Kasumi-1 (cell line): ENCODE measurements at places on chromosomes 5 and 9.
A peak's percentile ranks its signal among the peaks of the same experiment; 100 is the strongest.

GRCh38 chr9:72596451-72597180, 75.2 kb downstream of the TMC1 start:
- DNase-seq = no peak

DNA sequence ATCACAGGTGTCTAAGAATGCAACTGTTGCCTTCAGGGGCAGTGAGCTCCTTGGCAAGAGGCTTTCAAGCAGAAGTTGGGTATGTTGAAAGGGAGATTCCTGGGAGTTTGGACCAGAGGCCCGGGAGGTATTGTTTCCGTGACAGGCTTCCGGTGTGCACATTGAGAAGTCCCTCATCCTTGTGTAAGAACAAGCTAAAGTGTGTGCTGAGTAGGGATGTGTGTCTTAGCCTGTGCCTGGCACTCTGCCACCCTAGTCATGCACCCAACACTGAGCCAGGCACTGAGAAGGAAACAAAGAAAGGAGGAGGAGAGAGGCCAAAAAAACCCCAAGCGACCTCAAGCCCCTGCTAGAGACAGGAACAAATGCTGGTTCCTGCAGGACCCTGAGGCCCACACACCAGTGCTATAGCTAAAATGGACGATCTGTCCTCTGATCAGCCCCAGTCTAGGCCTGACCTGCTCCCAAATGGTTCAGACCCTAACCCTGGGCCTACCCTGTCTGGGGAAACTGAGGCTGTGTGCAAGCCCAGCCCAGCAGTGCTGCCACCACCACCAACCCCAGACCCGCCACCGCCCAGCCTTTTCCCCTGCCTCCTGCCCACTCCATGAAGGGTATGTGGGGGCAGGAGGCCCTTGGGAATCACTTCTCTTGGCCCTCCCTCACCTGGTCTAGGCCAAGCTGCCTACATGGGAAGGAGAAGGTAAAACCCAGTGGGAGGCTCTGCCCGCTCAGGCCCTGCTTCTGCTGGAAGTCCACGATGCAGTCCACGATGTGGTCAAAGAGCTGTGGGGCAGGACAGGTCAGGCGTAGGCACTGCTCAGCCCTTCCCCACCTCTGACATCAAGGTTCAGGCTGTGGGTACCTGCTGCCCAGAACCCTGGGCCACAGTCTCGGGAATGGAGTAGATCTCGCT, 12.6 kb downstream of the HK3 start:
- peak; percentile 55 for DNase-seq

DNA sequence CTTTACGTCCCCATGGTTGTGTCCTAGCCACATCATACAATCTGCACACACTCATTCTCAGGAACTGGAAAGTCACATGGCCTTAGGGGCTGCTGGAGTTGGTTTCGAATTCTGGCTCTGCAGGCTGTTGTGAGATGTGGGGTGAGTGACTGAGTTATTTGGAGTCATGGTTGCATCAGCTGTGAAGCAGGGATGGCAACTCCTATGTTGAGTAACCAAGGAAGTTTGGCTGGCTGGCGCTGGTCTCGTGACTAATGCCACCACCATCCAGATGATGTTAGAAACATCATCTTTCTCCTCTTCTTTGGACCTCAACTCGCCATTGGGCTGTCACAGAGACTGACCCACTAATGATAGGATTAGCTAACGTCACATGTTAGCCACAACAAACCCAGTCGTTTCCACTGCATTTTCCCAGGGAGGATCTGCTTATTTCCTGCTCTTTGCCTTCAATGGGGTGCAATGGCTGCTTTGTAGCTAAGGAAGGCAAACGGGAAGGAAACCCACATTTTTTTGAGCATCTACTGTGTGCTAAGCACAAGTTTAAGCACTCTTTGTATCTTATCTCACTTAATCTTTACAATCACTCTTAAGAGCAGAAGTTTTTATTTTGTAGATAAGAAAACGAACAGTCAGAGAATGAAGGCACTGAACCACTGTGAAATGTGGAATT, 78.1 kb upstream of the UBTD2 start:
- DNase-seq = no peak

DNA sequence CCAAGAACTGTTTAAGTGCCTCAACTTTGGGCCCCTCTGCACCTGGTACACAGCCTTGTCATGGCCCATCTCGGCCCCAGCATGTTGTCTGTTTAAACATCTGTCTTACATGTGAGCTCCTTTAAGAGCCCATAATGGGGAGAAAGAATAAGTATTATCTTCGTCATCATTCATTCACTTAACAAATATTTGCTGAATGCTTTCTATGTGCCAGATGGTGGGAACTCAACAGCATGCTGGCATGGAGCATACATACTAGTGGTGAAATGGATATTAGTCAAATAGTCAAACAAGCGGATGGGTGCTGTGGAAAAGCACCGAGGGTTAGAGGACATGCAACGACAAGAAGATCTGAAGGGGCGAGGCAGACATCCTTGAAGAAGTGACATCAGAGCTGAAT, 54.5 kb downstream of the GABBR2 start:
- no peak for DNase-seq

DNA sequence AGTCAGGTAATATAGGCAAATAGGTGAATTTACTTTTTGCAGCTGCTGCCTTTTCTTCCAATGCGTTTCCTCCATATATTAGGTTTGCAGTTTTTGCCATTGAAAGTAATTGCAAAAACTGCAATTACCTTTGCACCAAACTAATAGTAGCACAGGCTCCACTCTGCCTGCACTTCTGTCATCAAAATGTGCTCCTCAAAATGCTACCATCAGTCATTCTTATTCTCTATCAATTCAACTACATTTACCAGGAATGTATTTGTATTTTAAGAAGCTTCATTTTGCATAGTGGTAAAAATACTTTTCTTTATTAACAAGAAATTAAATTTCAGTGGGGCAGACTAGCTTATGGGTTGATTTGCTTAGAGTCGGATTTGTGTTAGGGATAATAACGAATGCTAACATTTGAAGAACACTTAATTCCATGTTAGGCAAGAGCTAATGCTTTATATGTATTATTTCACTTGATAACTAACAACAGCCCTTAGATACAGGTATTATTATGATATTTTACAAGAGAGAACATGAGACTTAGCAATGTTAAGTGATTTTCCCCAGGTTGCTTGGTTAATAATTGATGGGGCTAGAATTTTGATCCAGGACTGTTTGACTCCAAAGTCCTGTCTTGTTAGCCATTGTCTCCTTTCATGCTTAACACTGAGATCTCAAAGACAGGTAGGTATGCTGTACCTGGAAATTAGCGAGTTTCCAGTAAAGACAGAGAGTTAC, 300.4 kb downstream of the MAN2A1 start:
- no peak for DNase-seq
